Psoas muscle (tissue), 8 donors: ENCODE measurements at places on chromosomes 16 and 17. TPM values are rescaled to one million over a fixed set of nuclear protein-coding genes. Genes with fewer than 3 reads are reported as not detected.

GRCh38 chr16:175011-175949 is 1.2 kb upstream of the HBA1 start:
- H3K4me1 ChIP-seq = no peaks in the 10 kb centered on the region
- DNase-seq = no peak
- H3K4me3 ChIP-seq = no peak overlapping the region
- no peak overlapping the region for H3K27ac ChIP-seq
- H3K27me3 ChIP-seq = peaks cover 69% of the 10 kb centered on the region
- H3K36me3 ChIP-seq = no peaks in the 10 kb centered on the region

DNA sequence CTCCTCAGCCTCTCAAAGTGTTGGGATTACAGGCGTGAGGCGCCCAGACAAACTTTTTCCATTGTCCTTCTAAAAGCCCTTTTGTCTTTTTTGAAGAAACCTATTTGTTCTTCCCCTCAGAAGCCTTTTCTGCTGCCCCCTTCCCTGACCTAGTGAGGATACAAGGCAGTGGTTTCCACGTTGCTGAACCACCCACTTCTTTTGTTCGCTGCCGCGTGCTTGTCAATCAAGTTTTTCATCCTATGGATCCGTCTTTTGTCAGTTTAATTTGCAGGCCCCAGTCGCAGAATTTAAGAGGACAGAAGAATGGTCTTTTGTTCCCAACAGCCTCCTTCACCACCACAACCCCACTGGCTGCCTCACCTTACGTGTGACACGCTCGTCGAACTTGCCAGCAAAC is 20.2 kb upstream of the GNG13 start:
- H3K4me3 ChIP-seq = no peak overlapping the region
- H3K4me1 ChIP-seq = no peaks in the 10 kb centered on the region
- no peak overlapping the region for H3K27ac ChIP-seq
- H3K36me3 ChIP-seq = no peaks in the 10 kb centered on the region
- H3K27me3 ChIP-seq = peaks cover 29% of the 10 kb centered on the region
- DNase-seq = no peak

Gene TBX2
- total RNA-seq = 8.7 TPM

DNA sequence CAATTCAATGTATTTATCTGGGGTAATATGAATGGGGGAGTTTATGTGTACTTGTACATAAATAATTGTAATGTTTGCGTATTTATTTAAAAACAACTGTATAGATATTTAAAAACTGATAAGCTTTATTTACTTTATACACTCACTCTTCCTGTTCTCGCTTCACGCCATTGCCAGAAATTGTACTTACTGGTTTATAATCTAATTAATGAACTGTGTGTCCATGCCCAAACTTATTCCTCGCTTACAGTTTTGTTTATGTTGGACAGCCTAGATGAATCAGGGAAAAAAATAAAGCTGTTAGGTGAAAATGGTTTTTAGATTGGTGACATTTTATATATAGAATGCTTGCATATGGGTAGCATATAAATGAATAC is 30.8 kb downstream of the AATF start:
- no peaks in the 10 kb centered on the region for H3K36me3 ChIP-seq
- no peak overlapping the region for H3K27ac ChIP-seq
- peaks cover 6% of the 10 kb centered on the region for H3K4me1 ChIP-seq
- no peak for DNase-seq
- H3K4me3 ChIP-seq = no peak overlapping the region
- H3K27me3 ChIP-seq = no peaks in the 10 kb centered on the region

- no peak overlapping the region for H3K27ac ChIP-seq
- no peaks in the 10 kb centered on the region for H3K36me3 ChIP-seq
- H3K27me3 ChIP-seq = no peaks in the 10 kb centered on the region
- no peak overlapping the region for H3K4me3 ChIP-seq
These were observed 506.1 kb downstream of the CDH11 start for GRCh38 chr16:64615630-64616280.

GRCh38 chr16:4011225-4011939 is 104.9 kb downstream of the ADCY9 start:
- peaks cover 2% of the 10 kb centered on the region for H3K36me3 ChIP-seq
- H3K4me1 ChIP-seq = peaks cover 5% of the 10 kb centered on the region
- no peak overlapping the region for H3K27ac ChIP-seq
- no peak for DNase-seq
- H3K4me3 ChIP-seq = no peak overlapping the region

Gene PNMT
- 15.3 TPM for total RNA-seq

DNA sequence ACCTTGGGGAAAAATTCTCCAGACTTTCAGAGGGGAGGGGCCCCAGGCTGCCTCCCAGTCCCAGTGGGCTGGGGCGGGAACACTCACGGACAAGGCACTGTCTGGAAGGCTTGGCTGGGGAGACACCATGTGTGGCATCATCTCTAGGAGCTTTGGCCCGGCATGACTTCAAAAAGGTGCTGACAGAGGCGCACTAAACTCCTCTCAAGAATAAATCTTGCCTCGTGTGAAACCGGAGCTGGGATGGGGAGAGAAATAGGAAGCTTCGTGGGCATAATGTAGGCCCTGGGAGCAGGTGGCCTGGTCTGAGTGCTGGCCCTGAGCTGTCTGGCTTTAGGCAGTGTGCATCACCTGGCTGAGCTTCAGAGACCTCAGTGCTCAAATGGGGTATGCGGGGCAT is 5.7 kb downstream of the WSCD1 start:
- peaks cover 33% of the 10 kb centered on the region for H3K4me1 ChIP-seq
- no peaks in the 10 kb centered on the region for H3K36me3 ChIP-seq
- DNase-seq = no peak
- no peaks in the 10 kb centered on the region for H3K27me3 ChIP-seq
- peak overlapping the region; percentile 68 for H3K27ac ChIP-seq

Gene LPCAT2
- total RNA-seq = 4.3 TPM

DNA sequence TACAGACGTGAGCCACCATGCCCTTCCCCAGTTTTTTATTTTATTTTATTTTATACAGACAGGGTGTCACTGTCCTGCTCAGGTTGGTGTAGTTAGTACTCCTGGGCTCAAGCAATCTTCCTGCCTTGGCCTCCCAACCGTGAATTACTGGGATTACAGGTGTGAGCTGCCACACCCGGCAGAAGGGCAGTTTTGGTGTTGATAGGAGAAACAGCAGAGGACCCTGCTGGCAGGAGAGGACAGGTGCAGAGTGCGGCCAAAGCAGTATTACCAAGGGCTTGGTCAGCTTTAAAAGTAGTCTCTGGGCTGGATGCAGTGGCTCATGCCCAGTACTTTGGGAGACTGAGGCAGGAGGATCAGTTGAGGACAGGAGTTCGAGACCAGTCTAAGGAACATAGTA is 22.9 kb downstream of the FOXK2 start:
- H3K36me3 ChIP-seq = no peaks in the 10 kb centered on the region
- no peak overlapping the region for H3K4me3 ChIP-seq
- no peak for DNase-seq
- H3K4me1 ChIP-seq = peaks cover 39% of the 10 kb centered on the region
- H3K27me3 ChIP-seq = no peaks in the 10 kb centered on the region

Gene PABPN1L
- total RNA-seq = not detected

DNA sequence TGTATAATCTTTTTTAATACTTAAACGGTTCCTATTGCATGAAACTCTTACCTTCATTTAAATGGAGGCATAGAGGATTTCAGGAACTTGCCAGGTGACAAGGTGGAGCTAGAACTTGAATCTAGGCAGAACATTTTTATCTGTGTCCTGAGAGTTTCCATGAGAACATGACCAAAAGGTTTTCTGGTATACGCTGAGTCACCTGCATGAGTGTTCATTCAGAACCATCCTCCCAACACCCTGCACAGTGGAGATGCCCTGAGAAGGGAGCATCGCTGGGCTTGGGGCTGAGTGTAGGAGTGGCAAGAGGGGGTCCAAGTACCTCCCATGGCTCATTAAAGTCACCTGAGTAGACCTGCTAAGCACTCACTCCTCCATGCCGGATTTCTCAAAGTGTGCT is 169.7 kb upstream of the CACNG5 start:
- no peaks in the 10 kb centered on the region for H3K4me1 ChIP-seq
- H3K36me3 ChIP-seq = no peaks in the 10 kb centered on the region
- H3K4me3 ChIP-seq = no peak overlapping the region
- H3K27ac ChIP-seq = no peak overlapping the region

Gene HOXB8
- not detected for total RNA-seq

Gene TMEM107
- 2.3 TPM for total RNA-seq

Gene EVI2B
- total RNA-seq = 1.5 TPM

Gene AIPL1
- total RNA-seq = not detected

- H3K36me3 ChIP-seq = no peaks in the 10 kb centered on the region
- H3K27me3 ChIP-seq = no peaks in the 10 kb centered on the region
- H3K27ac ChIP-seq = no peak overlapping the region
These were observed 394.8 kb downstream of the KCNJ2 start for GRCh38 chr17:70564006-70564620.

Gene KCNJ12
- 27.5 TPM for total RNA-seq

DNA sequence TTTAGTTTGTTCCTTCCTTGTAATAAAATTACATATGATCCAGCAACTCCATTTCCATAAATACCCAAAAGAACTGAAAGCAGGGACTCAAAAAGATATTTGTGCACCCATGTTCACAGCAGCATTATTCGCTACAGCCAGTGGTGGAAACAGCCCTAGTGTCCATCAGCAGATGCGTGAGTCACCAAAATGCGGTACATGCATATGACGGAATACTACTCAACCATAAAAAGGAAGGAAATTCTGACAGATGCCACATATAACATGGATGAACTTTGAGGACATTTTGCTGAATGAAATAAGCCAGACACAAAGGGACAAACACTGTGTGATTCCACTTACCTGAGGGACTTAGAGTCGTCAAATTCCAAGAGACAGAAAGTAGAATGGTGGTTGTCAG is 9.1 kb upstream of the SLC47A2 start:
- no peak for DNase-seq
- no peak overlapping the region for H3K4me3 ChIP-seq
- H3K27ac ChIP-seq = no peak overlapping the region
- no peaks in the 10 kb centered on the region for H3K36me3 ChIP-seq

DNA sequence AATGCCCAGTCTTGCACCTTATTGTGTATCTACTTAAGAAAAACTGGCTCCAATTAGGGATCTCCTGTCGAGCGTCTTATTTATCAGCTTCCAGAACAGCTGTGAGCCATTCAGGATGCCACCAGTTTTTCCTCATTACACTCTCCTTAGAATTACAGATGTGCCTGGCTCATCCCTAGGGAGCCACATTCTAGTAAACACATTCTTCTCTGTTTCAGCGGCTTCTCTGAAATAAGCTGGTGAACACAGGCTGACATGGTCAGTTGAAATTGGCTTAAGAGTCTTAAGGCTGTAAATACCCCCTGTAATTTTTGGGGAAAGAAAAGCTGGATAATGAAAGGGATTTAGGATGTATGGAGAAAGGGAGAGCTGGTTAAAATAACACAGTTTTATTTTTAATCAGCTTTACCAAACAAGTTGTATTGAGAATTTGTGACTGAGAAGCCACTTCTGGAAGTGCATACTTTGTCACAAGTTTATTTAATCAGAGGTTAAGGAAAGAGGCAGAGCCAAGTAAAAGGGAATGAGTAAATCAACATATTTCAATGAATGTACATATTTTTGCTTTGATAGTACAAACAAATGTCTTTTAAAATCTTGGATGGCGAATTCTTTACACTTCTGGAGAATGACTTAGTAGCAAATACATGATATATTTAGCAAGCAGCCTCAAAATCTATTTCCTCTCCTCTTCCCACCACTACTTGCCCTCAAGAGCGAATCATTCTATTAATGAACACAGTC is 562.0 kb upstream of the GOT2 start:
- H3K27me3 ChIP-seq = no peaks in the 10 kb centered on the region
- H3K27ac ChIP-seq = no peak overlapping the region
- H3K4me3 ChIP-seq = no peak overlapping the region
- no peaks in the 10 kb centered on the region for H3K4me1 ChIP-seq

Gene AGRP
- total RNA-seq = not detected

DNA sequence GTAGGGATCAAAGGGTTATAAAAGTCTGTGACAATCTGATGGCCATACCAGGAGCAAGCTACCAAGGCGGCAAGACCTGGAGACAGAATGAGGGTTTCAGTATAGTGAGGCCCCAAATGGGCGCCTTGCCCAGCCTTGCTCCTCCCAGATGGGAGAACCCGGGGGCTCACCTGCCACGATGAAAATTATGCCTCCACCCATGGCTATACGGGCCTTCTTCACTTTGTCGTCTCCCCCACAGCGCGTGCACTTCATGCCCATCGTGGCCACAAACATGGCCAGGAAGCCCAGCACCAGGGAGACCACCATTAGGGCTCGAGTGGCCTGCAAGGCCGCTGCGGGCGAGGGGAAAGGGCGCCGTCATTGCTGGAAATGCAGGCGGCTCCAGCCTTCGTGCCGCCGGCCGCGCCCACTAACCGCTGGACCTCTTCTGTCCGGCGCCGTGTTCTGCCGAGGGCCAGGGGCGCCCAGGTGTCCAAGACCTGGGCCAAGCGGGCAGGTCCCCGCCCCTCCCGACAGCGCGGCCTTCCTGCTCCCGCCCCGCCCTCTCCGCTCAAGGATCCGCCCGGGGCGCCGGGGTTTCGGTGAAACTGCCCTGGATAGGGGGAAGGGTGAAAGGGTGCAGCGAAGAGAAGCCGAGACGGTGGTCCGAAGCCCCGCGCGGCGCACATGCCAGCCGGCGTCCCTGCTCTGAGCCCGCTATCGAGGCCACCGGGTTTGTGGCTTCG is 1.5 kb downstream of the CLDN7 start:
- DNase-seq = peak; percentile 70
- H3K27ac ChIP-seq = no peak overlapping the region
- no peaks in the 10 kb centered on the region for H3K36me3 ChIP-seq
- peaks cover 9% of the 10 kb centered on the region for H3K4me1 ChIP-seq
- H3K4me3 ChIP-seq = peak overlapping the region; percentile 66
- H3K27me3 ChIP-seq = peaks cover 50% of the 10 kb centered on the region

DNA sequence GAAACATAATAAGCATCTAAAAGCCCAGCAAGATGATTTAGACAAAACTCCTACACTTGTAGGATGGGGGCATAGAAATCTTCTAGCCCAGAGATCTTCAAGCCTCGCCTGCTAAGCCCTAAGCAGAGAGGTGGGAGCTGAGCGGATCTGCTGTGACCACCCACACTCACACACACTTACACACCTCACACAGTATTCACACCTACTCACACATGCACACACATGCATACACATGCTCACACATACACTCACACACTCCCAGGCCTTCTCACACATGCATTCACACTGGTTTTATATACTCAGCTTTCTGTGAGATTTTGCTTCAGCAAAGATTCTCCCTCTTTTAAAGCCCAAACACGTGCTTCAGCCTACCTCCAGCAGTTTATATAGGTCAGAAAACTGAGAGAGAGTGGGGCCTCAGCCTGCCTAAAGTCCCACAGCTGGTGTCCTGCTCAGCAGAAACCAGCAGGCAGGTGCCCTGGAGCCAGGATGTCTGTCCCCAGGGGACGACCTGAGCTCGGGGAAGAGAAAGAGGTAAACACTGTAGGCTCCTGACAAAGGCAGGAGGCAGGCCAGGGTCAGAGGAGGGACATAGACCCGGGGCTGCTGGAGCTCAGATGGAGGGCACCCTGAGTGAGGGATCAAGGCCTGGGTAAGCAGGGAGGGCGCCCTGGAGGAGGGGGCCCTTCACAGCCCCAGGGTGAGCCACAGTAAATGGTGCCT is 12.0 kb upstream of the KRT19 start:
- H3K27ac ChIP-seq = no peak overlapping the region
- no peak for DNase-seq
- no peak overlapping the region for H3K4me3 ChIP-seq
- no peaks in the 10 kb centered on the region for H3K36me3 ChIP-seq
